ENCODE measurements at places on chromosomes 2 and 18.

GRCh38 chr18:9474108-9474982, 968 bp upstream of the RALBP1 start:
- no peak for DNase-seq

- DNase-seq = no peak
Observed at GRCh38 chr2:102070058-102070642, 72.4 kb upstream of the IL1R1 start.

GRCh38 chr2:55595536-55595935, 21.9 kb downstream of the PPP4R3B start:
- no peak for DNase-seq

DNA sequence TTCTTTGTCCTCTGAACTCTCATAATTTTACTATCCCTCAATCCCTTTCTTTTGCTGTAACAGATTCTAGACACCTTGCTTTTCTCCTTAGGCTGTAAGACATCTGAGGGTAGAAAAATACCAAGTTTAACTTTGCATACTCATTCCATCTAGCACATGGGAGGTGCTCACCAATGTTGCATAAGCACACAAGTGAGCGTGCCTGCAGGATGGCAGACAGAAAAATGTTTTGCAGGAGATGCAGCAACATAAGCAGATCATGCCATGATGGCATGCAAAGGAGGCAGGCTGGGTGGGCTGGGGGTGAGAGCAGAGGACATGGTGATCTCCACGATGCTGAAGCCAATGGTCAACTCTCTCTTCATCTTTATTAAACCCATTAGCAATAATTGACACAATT, 24.1 kb downstream of the CYRIA start:
- DNase-seq = no peak

GRCh38 chr2:88027697-88028389, 11.5 kb upstream of the RNU2-63P start:
- DNase-seq = no peak

DNA sequence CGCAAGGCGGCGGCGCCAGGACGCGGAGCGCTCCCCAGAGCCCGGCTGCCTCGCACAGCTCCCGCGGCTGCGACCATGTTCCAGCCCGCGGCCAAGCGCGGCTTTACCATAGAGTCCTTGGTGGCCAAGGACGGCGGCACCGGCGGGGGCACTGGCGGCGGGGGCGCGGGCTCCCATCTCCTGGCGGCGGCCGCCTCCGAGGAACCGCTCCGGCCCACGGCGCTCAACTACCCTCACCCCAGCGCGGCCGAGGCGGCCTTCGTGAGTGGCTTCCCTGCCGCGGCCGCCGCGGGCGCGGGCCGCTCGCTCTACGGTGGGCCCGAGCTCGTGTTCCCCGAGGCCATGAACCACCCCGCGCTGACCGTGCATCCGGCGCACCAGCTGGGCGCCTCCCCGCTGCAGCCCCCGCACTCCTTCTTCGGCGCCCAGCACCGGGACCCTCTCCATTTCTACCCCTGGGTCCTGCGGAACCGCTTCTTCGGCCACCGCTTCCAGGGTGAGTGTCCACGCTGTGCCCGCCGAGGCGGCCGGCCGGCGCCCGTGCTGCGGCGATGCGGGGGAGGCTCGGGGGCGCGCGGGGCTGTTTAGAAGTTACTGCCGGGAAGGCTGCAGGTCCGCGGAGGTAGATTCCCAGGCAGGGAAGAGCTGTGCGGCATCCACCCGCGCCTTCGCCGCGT, 696 bp downstream of the EMX1 start:
- DNase-seq = no peak

GRCh38 chr2:226030788-226031646, 631.5 kb downstream of the NYAP2 start:
- DNase-seq = no peak

GRCh38 chr2:44120428-44120827, 48.2 kb upstream of the PPM1B start:
- DNase-seq = no peak

- no peak for DNase-seq
Observed at GRCh38 chr2:217394510-217395351, 534.9 kb upstream of the TNP1 start.

- no peak for DNase-seq
Observed at GRCh38 chr18:50507120-50507590, 52.7 kb upstream of the MAPK4 start.

GRCh38 chr2:119156891-119157773, 1.4 kb downstream of the C1QL2 start:
- no peak for DNase-seq

DNA sequence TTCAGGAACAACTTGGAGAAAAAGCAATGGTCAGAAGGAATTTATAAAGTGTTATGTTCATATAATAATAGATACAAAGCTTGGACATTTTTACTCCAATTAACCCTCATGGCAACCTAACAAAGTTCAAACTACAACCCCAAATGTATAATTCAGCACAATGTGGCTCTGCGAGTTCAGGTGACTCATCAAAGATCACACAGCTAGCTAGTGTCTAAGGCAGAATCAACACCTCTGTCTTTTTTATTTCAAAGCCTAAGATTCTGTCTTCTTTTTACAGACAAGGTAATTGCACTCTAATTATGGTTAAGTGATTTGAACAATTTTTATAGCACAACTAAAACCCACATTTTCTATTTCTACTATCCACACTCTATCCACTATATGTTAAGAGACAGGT, 90.5 kb downstream of the CHST9 start:
- DNase-seq = no peak

GRCh38 chr2:59413751-59414570, 1139.5 kb downstream of the BCL11A start:
- no peak for DNase-seq

- no peak for DNase-seq
Observed at GRCh38 chr18:79581911-79582310, 97.7 kb upstream of the CTDP1 start.

DNA sequence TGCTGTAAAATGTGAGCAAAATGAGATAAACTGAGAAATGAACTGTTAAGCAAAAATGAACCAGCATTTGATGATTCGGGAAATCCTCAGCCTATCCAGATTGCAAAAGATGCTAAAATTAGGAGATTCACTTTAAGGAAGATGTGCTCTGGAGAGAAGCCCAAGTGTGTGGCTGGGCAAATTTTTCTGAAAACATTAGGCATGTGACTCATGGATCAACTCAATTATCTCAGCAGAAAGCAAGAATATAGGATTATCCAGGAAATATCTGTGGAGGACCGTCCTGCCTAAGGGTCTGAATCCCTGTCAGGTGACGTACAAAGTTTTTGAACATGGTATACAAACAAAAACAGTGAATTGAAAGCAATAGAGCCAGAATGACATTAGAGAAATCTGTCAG, 1268.3 kb upstream of the TMEFF2 start:
- DNase-seq = no peak

DNA sequence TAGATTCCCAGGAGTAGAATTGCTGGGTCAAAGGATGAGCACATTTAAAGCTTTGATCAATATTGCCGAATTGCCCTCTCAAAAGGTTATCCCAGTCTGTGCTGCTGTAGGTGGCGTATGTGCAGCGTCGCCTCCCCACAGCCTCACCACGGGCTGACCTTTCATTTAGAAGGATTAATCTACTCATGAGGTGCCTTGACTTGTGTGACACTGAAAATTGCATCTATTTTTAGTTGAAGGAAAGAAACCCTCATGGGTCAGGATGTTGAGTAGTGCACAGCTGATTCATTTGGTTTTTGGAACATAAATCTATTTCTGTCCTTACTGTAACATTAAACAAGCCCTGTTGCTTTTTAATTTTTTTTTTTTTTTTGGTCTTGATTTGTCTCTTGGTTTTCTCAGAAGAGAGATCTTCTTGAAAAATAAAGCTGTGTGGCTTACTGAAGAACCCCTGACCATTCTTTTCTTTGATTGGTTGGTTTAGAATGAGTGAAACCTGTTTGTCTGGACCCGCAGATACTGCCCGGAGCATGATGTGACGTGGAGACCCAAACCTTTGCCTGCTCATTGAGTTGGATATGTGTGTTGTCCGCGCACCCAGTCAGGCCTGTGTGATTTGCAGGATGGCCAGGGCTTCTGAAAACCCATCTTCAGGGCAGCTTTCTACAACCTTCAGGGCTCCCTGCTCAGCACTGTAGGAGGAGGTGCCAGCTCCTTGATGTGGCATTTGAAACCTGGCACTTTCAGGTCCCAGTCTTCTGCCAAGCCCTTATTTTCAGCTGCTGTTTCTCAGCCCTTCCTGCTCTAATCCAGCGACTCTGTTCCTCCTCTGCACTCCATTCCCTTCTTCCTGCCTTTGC, 61.0 kb downstream of the LPIN1 start:
- no peak for DNase-seq

GRCh38 chr2:30484995-30485394, 37.9 kb downstream of the LCLAT1 start:
- DNase-seq = no peak

DNA sequence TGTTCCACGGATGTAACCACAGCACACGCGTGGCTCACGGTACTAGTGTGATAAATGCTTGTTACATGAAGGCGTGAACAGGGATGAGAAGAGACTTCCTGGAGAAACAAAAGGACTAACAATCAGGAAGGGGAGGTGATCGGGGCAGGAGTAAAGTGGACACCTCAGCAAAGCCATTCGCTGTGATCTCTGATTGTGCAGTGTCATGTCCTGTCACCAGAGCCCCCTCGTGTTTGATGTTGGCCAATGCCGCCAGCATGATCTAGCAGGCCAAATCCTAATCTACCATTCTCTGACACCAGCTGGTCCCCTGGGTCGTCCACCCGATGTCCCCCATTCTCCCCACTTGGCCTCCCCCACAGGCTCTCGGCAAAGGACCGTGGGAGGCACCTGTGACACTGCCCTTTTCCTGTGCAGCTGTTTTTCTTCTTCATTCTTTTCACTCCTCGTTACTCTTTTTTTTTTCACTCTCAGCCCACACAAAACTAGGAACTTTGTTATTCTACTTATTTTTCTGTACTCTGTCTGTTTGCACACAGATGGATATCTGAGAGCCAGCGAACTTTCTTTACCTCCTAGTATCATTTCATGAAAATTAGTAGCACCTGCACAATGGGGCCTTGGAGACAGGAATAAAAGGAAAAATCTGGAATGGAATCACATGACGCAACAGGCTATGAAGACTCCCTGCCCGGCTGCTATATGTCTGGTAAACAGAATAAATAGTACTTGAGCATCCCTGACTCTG, 146.8 kb downstream of the TGIF1 start:
- DNase-seq = no peak

DNA sequence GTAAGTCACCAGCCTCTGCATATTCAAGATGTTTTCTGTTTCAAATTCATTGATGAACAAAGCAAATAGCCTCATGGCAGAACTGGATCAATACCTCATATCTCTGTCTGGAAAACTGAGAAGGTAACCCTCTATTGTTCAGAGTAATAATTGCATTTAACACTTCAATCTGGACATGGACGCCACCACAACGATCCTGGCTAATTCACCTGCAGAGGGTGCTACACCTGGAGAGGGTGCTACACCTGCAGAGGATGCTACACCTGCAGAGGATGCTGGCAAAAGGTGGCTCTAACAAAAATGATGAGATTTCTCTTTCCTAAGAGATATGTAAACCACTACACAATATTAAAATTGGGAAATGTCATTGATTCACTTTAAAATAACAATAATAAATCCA, 183.1 kb upstream of the HNRNPA3 start:
- DNase-seq = no peak

- DNase-seq = no peak
Observed at GRCh38 chr2:10239561-10239967, 63.1 kb upstream of the HPCAL1 start.

DNA sequence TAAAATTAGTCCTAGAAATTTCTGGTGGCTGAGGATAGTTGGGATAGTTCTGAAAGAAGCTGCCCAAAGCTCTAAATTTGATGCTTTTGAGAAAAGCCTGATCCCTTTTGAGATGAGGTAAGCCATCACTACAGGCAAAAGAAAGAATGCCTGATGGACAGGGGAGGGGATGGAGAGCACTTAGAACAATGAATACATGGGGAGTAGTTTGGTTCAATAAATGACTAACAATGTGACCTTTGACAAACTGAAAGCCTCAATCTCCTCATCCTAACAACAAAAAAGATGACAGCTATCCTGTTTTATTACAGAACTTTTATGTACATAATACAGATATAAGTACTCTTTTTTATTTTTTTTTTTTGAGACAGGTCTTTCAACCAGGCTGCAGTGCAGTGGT, 42.7 kb downstream of the GFPT1 start:
- DNase-seq = no peak

GRCh38 chr2:11775384-11775783, 29.0 kb downstream of the LPIN1 start:
- no peak for DNase-seq

GRCh38 chr2:136139631-136140030, 21.7 kb upstream of the CXCR4 start:
- no peak for DNase-seq

- no peak for DNase-seq
Observed at GRCh38 chr2:100524331-100524730, 38.5 kb upstream of the PDCL3 start.

GRCh38 chr2:40384714-40385113, 67.2 kb downstream of the SLC8A1 start:
- DNase-seq = no peak

- DNase-seq = no peak
Observed at GRCh38 chr2:24806661-24807036, 13.4 kb downstream of the CENPO start.

- DNase-seq = no peak
Observed at GRCh38 chr2:67717692-67718091, 320.6 kb downstream of the ETAA1 start.

DNA sequence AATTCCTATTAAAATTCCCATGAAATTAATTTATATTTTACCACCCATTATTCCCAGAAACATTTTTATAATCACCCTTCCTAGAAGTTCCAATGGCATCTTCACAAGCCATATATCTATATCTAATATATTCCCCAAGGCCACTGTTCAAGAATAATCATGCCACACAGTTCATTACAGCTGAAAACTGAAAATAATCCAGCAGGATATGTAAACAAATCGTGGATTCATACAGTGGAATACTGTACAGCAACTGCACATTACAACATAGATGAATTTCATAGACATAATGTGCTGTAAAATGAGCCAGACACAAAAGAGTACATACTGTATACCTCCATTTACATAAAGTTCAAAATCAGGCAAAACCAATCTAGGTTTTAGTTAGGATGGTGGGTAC, 63.9 kb upstream of the SERPINE2 start:
- no peak for DNase-seq

- no peak for DNase-seq
Observed at GRCh38 chr2:47179388-47179787, 24.3 kb upstream of the STPG4 start.

- DNase-seq = no peak
Observed at GRCh38 chr2:2045950-2046349, 285.1 kb downstream of the MYT1L start.

GRCh38 chr2:129379411-129379810, 600.1 kb upstream of the RAB6C start:
- DNase-seq = no peak

GRCh38 chr18:32287873-32288272, 98.0 kb downstream of the MEP1B start:
- no peak for DNase-seq

DNA sequence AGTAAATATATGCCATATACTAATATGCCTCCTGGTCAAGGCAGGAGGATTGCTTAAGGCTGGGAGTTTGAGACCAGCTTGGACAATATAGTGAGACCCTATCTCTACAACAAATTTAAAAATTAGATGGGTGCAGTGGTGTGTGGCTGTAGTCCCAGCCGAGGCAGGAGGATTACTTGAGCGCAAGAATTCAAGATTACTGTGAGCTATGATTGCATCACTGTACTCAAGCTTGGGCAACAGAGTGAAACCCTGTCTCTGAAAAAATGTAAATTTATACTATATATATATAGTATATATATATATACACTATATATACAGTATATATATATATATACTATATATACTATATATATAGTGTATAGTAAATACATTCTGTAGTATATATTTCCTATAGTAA, 30.0 kb upstream of the NPC1 start:
- no peak for DNase-seq

- DNase-seq = no peak
Observed at GRCh38 chr18:7281579-7281978, 50.7 kb downstream of the LRRC30 start.
